ENCODE measurements at places on chromosomes 3 and 15.

- DNase-seq: peak; percentile 34
These were observed 31.8 kb downstream of the CCNL1 start for GRCh38 chr3:157127831-157128767.

- no peak for DNase-seq
These were observed 867.8 kb downstream of the SQOR start for GRCh38 chr15:46502667-46503066.

GRCh38 chr15:82653483-82654168 is 6.5 kb upstream of the CPEB1 start:
- no peak for DNase-seq

- DNase-seq: no peak
These were observed 44.8 kb downstream of the FILIP1L start for GRCh38 chr3:100069472-100069871.

- DNase-seq: no peak
These were observed 147.5 kb upstream of the NUDT16 start for GRCh38 chr3:131233900-131234668.

DNA sequence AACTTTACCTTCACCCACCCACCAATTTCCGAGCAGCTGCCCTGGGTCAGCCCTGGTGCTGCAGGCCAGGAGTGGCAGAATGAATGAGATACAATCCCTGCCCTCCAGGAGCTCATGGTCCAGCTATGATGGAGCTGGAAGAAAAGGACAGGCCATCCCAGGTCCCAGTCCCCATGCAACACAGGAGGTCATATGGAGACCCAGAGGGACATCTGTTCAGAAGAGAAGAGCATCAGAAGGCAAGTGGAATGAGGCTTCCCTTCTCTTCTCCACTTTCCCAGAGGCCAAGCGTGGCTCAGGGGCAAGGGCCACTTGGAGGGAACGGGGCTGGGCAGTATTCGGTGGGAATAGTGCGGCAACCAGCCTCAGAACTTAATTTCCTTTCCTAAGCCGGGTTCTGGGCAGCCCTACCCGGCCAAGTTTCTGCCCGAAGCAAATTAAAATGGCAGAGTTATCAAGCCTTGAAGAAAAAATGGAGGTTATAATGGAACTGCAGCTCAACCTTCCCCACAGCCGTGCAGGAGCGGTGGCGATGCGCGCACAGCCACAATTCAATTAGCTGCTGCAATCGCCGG is 35.9 kb downstream of the TLE3 start:
- no peak for DNase-seq

DNA sequence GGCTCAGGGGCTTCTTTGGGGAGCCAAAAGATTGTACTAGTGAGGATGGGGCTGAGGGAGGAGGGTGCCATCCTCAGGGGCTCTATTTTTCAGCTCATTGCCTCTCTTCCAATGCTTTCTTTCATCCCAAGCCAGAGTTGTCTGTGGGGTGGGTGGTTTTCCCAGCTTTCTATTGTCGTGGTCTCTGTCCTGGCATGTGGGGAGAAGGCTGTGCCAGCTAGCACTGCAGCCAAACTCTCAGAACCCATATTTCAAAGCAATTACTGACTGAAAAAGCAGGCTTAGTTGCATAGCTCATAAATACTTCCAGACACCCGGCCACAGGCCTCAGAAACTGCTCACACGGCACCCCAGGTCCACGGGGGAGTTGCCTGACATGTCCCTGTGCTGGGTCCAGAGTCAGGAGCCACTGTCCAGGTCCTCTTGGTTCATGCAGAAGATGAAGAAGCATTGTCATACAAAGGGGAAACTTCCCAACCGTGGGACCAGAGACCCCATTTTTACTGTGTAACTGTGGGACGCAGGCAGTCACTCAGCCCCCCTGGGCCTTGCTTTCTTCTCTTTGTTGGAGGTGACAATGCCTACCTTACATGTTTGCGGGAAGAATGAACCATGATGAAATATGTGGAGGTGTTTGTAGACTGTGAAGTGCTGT is 27.6 kb downstream of the FGD5 start:
- no peak for DNase-seq

GRCh38 chr3:139836698-139837464 is 98.1 kb upstream of the CLSTN2 start:
- no peak for DNase-seq

GRCh38 chr3:126338790-126339288 is 18.4 kb downstream of the KLF15 start:
- DNase-seq: no peak

DNA sequence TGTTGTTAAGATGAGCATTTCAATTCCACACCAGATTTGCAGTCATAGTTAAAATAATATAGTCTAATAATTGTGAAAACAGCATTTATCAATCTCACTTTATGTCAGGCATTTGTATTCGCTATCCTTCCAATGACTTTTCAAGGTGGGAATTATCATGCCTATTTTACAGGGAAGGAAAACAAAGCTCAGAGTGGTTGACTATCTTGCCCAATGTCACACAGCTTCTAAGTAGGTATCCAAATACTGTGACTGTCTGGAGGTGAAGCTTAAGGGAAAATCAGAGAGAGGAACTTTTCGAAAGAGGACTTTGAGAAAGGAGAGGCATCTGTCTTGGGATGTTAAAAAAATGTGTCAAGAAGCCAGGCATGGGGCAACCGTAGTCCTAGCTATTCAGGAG is 443.1 kb downstream of the FOXP1 start:
- DNase-seq: no peak

DNA sequence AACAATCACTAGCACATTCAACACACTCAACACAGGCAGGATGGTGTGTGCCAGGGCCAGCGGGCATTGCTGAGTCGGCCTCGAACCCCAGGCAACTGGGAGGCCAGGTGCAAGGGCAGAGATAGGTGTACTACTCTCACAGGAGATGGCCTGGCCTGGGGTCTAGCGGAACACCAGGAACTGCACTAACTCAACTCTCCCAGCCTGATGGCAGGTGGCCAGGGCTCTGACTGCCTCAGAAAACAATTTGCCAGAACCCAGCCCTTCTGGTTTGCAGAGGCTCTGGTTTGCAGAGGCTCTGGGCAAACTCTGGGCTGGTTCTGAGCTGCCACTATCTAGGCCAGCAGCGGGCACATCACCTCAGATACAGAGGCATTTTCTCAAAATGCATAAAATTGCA is 229.2 kb upstream of the CHRNA7 start:
- DNase-seq: no peak

- no peak for DNase-seq
These were observed 354.2 kb upstream of the IL12A start for GRCh38 chr3:159634483-159634882.

GRCh38 chr15:95758451-95758850 is 572.0 kb upstream of the NR2F2 start:
- DNase-seq: no peak

GRCh38 chr3:63089007-63089750 is 188.9 kb upstream of the SYNPR start:
- no peak for DNase-seq

DNA sequence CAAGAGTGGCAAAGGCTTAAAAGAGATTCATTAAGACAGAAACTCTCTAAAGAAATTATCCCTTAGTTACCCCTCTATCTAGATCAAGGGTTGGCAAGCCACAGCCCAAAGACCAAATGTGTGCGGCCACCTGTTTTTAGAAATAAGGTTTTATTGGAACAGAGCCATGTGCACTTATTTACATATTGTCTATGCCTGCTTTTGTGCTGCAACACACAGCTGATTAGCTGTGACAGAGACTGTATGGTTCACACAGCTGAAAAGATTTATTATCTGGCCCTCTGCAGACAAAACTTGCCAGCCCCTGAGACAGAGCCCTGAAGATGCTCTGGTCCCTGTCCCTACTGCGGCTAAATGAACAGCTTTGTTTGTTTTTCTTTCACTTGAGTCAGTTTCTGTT is 88.1 kb downstream of the ADAMTS9 start:
- no peak for DNase-seq

DNA sequence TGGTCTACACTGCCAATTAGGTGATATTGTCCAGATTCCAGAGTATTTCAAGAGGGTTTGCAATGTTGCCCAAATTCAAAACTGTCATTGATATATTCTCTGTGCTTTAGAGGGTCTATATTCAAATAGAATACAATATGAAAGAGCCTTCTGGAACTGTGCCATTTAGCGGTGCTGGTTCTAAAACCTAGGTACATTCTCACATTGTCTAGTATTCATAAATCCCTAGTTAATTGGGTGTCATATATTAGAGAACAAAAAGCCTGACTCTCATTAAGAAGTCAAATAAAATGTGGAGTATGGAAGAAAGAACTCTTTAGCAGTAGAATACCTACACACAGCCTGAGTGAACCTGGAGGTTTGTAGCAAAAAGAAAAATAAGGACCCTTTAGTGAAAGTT is 447.9 kb downstream of the CNTN6 start:
- DNase-seq: no peak

DNA sequence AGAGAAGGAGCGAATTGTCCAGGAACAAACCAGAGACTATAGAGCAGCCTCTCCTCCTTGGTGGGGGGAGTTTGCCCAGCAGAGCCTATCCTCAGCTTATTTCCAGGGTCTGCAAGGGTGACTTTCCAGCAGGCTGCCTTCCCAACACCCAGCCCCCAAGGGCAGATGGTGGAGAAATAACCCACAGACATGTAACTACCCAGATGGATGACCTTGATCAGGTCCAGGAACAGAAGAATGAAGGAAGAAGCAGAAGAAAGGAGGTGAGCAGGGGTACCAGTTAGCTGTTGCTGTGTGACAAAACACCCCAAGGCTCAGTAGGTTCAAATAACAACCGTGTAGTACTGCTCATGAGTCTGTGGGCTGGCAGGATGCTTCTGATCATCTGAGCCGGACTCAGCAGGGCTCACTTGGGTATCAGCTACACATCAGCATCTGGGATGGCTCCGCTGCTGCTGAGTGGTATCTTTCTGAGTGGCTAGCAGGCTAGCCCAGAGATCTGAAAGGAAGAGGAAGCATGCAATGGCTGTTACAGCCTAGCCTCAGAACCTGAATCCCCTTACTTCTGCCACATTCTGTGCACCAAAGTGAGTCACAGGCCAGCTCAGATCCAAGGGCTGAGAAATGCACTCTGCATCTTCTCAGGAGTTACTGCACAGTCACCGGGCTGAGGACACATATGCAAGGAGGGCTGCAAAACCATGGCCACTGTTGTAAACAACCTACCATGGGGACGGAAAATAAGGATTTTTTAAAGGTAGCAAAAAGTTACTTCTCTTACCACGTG is 22.2 kb upstream of the TXNRD3 start:
- DNase-seq: no peak

DNA sequence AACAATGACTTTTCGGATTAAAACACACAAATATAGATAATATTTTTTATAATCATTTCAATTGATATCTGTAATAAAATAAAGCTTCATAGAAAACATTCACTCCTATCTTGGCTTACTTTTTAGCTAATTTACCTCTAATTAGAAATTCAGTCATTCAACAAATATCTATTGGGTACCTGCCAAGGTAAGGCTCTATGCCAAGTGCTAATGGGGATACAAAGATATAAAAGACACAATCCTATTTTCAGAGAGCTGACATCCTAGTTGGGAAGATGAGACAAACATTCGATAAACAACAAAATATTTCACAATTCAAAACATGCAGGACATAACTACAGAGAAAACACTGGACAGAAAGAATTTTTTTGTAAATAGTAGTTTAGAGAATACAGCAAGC is 63.3 kb downstream of the ULK4 start:
- DNase-seq: no peak

DNA sequence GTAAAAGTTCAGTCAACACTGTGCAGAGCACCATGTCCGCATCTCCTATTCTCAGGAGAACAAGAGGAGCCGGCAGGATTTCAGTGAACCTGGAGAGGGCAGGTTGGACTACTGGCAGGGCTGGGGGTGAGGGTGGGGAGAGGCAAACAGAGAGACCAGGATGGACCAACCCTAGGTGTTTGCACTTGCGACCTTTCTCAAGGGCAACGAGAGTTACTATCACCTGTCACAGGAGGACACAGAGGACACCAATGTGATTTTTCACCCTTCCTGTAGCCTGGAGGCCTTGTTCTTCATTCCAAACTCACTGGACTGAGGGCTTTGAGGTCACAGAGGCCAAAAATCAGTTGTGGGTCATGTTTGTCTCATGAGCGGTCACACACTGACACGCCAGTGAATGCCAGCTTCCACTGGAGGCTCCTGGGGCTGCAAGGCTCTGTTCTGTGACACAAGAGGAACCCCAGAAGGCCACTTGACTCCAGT is 89.5 kb downstream of the CPN2 start:
- DNase-seq: no peak

GRCh38 chr3:127771746-127772145 is 50.6 kb downstream of the MGLL start:
- no peak for DNase-seq

GRCh38 chr15:88900309-88900981 is 5.1 kb upstream of the HAPLN3 start:
- DNase-seq: no peak

DNA sequence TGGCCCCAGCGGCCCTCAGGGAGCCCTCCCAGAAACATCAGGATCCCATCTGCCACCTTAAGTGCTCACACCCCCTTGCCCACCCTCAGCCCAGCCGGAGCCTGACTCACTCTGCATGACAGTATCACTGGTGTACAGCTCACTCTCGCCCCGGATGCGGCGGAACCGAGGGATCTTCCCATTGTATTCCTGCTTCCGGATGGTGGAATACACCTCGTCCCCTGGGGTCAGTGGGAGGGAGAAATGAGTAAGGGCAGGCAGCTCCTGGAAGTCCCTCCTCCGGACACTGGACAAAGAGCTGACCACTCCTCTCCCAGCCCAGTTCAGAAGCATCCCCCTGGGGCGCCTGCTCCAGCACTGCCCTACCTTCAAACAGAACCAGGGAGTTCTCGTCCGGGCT is 16.5 kb downstream of the SEMA7A start:
- no peak for DNase-seq

DNA sequence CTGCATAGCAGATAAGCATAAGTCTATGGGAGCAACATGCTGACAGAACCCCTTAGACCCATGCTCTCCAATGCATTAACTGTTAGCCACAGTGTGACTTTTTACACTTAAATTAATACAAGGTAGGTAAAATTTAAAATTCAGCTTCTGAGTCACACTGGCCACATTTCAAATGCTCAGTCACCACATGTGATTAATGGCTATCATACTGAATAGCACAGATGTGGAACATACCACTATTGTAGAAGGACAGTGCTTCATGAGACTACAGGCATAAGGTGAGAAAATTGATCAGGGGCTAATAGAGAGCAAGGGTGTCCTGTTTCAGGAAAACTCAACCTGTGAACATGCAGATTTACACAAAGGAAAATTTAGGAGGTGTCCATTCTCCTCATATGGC is 357.0 kb upstream of the SEMA6D start:
- DNase-seq: no peak

DNA sequence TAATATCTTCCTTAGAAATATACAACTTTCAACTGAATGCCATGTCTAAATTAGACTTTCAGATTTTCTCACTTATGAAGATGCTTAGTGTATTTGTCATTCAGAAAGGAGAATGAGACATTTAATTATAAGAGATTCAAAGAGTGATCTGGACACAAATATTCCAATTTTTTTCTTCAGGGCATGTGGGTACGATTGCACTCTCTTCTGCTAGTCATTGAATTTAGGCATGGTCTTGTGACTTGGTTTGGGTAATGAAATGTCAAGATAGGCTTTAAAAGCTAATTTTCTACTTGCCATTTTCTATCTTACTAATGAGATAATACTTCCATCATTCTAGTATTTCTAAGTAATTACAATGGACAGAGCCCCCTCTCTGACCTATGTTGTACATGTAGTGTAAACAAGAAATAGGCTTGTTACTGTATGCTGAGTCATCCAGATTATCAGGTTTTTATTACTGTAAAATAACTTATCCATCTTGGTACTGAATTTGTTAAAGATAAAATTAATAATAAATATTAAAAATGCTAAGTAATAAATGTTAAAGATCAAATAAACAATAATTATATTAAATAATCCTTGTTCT is 770.8 kb upstream of the BCHE start:
- DNase-seq: no peak

GRCh38 chr15:74384881-74385643 is 17.6 kb upstream of the CYP11A1 start:
- DNase-seq: no peak
